H54 (cell line): ENCODE measurements at places on chromosomes 1 and 21.
A peak's percentile ranks its signal among the peaks of the same experiment; 100 is the strongest.

DNA sequence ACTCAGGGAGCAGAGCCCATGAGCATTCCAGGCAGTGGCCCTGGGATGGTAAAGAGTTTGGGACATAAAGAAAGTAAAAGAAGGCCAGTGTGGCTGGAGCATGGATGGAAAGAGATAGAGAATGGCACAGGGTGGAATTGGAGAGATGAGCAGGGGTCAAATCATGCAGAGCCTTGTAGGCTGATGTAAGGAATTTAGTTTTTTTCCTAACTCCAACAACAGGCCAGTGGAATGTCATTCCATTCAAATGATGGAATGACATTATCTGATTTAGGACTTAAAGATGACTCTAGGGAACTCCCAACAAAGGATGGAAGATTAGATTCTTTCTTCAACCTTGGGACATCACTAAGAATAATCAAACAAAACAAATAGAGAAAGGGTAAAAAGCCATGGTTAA, 12.8 kb upstream of the S100A2 start:
- no peak for DNase-seq

DNA sequence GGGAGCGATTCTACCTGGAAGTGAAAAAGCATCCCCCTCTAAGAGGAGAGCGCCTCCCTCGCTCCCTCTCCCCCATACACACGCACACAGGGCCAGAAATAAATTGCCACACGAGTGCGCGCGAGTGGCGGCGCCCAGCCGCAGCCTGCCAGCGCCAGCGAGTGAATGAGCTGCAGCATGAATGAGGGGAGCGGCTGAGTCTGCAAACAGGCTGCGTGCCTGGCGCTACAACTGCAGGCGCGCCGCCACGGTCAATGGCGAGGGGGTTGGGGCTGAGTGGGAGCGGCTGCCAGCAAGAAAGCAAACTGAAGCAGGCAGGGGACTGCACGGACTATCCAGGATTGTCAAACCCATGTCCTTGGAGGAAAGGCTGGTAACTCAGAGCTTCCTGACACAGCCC, 2.2 kb downstream of the CAMK1G start:
- no peak for DNase-seq

- DNase-seq, result no peak
Observed at GRCh38 chr1:100927276-100927675, 31.4 kb downstream of the SLC30A7 start.

- no peak for DNase-seq
Observed at GRCh38 chr1:19664453-19665185, at the start of gene HTR6. TSS of gene HTR6 (plus strand) at chr1:19664875. CDS start at chr1:19665754, 879 bp downstream.

GRCh38 chr21:45965084-45965809, 16.3 kb upstream of the COL6A1 start:
- no peak for DNase-seq

- DNase-seq, result no peak
Observed at GRCh38 chr1:216044538-216044937, 378.7 kb downstream of the USH2A start.

GRCh38 chr1:218718977-218719376, 373.8 kb downstream of the TGFB2 start:
- DNase-seq, result no peak

DNA sequence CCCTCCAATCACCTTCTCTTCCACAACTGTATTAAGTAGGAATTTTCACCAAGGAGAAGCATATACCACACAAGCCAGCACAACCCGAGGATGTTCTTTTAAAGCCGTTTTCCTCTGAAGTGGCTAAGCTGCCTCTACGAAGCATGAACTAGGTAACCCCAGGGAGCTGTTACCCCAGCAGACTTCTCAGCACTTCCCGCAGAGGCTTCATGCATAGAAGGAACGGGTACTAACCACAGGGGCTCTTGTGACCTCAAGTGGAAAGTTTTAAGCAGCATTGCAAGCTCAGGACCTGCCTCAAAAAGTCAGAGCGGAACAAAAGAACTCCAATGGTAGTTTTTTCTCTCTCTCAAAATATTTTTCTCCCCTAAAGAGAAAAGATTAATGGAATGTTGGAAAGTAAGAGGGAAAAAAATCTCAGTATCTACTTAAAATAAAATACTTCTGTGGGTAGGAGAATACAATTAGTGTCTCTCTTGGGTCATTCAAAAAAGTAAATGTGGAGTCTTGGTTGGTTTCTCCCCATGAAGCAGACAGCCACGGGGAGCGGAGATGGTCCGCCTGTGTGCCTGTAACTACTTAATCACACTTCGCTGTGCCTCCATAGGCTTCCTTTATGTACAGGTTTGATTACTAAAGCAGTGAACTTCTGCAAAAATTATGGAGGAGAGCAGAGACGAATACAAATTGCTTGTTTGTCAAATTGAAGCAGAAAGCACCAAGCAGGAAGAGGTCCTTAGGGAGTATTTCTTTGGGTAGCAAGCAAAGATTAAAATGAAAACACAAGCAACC, 40.9 kb downstream of the STX6 start:
- no peak for DNase-seq

DNA sequence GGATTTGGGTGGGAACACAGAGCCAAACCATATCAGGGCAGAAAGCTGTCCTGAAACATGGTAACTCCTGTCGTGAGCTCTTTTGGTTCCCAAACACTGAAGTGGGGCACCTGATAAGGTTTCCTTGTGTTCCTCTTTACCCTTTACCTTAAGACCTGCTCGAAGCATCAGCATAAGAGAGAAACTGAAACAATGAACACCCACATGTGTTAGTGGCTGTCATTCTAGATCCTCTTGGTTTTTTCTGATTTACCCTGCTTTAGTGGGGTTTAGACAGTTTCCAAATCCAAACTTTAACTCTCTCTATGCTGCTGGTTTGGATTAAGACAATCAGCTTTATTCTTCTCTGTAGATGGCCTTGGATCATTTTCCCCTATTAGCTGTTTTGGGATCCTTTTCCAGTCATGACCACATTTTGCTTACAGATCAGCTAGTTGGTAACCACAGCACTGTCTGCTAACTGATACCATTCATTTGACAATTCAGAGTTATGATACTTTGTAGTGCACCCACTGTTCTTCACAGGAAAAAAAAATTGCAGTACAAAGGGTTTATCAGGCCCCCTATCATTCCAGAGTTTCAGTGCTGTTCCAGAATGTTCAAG, 975 bp upstream of the MNDA start:
- DNase-seq, result no peak

GRCh38 chr1:62870148-62870547, 86.2 kb downstream of the ATG4C start:
- no peak for DNase-seq

DNA sequence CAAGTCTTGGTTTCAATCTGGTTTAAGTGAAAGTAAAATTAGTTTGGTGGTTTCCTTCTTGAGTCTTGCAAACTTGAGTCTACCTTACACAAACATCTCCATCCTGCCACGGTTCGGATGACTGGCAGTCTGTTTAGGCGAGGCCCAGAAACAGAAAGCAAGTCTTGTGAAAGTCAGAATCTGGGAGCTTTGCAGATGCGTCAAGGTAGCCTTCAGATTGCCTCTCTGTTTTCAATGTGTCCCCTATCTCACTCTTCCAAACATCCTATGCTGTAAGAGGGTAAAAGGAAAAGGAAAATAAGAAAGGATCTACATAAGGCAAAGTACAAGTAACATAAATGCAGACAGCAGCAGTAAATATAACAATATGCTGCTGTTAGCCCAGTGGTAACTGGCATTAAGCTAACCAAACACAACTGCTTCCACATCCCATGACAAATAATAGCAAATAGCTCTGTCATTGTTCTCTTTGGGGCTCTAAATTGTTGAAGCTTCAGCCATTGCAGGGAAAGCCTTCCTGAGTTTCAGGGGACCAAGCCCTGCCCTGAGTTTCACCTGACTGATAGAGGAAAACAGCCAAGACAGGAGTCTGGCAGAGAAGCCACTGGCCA, 26.2 kb upstream of the C1orf105 start:
- no peak for DNase-seq

- DNase-seq, result peak; percentile 22
Observed at GRCh38 chr1:209106237-209106741, 477.2 kb upstream of the CAMK1G start.
